ENCODE measurements at places on chromosomes 1 and 21.

- no peak for DNase-seq
Observed at GRCh38 chr1:214516434-214517326, 34.7 kb downstream of the PTPN14 start.

DNA sequence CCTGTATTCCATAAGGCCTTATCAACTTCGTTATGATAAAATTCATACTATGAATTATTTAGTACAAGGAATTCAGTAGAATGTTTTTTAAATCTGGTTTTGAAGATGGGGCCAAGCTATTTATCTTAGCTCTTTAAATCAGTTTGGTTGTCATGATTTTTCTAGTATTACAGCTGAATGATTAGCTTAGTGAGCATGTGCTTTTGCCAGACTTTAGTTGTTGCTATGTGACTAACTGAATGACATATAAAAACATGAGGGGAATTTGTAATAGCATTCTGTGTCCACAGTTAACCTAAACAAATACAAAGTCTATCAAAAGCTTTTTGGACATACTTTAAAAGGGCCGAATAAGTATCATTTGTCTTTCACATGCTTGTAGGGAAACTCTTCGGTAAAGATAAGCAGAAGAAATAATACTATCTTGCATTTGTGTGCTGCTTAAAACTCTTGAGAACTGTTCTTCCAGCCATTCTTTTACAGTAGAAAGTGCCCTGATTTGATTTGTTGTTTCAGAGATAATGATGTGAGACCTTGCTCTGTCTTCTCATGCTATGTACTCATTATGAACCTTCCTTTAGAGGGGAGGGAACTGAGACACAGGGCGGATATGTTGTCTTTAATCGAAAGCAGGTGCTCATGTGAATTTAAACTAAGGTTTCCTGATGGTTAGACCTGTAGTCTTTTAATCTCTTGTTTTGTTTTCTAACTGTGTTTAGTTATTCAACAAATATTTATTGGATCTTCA is 18.8 kb downstream of the NEK7 start:
- peak; percentile 64 for DNase-seq

DNA sequence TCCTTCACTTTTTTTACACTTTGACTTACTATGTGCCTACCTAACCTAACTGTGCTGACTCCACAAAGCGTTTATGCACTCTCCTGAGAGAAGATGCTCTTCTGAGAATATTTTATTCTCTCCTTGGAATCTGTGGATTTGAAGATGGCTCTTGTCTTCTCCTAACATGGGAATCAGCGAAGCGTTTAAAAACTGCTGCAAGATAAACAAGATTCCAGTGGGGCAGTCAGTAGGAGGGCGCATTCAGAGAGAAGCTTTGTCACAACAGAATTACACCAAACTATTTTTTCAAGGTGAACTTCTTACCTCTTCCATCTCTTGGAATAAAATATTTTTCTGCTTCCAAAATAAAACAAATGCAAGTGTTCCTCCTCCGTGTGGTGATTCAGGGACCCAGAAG is 113.1 kb downstream of the FOXD2 start:
- DNase-seq, result no peak

GRCh38 chr21:36004441-36004840 is 55.9 kb downstream of the SETD4 start:
- peak; percentile 57 for DNase-seq

GRCh38 chr1:19731311-19731821 is 66.7 kb downstream of the HTR6 start:
- DNase-seq, result no peak

DNA sequence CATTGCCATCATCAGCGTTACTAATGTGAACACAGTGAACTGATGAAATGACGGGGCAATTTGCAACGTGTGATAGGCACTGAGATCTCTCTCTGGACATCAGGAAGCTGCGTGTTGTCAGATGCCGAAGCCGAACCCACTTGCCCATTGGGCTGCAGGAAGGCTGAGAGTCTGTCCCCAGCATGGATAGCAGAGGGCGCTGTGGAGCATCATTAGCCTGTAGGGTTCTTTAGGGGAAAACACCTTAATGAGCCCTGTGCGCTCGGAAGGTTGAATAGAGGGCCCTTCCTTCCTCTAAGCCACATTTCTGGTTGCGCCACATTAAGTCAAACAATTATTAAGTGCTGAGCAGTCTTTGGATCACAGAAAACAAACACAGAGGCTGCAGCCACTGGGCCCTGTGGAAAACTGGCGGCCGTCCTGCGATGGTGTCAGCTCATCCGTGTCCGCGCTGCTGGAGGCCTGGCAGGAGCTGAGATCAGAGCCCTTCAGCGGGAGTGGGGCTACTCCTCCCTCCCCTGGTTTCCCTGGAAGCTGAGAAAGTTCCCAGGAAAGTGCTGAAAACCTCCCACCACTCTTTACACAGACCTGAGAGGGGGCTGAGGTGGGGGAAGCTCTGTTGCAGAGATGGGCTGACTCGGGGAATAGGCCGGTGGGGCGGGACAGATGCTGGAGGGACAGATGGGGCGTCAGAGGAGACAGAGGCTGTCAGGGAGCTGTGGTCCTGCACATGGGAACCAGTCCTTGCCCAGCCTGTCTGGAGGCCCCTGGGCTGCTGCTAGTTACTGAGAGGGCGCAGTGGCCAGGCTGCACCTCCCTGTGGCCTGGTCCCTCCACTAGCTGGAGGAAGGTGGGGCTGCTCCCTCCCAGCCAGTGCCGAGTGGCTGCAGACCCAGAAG is 12.7 kb downstream of the TFF2 start:
- DNase-seq, result peak; percentile 19

DNA sequence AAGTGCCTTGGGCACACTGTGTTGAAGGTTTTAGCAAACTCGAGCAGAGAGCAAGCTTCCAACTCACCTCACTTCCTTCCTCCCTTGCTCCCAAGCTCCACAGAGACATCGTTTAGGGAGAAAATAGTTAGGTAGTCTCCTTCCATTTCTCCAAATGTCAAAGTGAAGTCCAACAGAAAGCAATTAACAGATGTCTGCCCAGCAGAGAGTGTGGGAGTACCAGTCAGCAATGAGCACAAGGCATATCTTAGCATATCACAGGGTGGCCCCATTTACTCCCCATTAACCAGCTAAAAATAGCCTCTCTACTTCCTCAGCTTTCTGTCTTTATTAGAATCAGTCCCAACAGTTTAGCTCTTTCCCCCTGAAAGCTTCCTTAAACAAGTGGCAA is 334.2 kb upstream of the CAMK1G start:
- no peak for DNase-seq

GRCh38 chr1:236733653-236734052 is 47.4 kb downstream of the ACTN2 start:
- no peak for DNase-seq

DNA sequence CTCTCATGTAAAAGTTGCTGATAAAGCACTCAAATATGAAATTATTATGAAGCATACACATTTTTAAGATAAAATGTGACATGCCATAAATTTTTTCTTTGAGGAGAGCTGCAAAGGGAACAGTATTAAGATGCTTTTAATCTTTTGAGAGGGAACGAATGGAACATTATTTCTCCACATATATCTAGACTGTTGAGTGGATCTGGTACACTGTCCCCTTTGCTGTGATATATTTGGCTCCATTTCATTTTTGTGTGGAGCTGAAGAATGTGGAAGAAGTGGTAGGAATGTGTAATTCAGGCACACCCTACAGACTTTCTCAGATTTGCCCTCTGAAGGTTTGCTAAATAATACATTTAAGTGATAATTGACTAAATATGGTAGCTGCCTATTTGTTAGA is 31.7 kb downstream of the PGM1 start:
- DNase-seq, result peak; percentile 81

- no peak for DNase-seq
Observed at GRCh38 chr1:165416876-165417275, 28.1 kb downstream of the RXRG start.

- DNase-seq, result no peak
Observed at GRCh38 chr1:46535063-46535462, 16.4 kb downstream of the KNCN start.

- DNase-seq, result peak; percentile 83
Observed at GRCh38 chr1:18875107-18875795, 15.8 kb upstream of the TAS1R2 start.
